ENCODE measurements at places on chromosomes 7 and 10.

- DNase-seq: no peak
Measured at GRCh38 chr10:89398003-89398749, 5.8 kb downstream of the IFIT1 start.

DNA sequence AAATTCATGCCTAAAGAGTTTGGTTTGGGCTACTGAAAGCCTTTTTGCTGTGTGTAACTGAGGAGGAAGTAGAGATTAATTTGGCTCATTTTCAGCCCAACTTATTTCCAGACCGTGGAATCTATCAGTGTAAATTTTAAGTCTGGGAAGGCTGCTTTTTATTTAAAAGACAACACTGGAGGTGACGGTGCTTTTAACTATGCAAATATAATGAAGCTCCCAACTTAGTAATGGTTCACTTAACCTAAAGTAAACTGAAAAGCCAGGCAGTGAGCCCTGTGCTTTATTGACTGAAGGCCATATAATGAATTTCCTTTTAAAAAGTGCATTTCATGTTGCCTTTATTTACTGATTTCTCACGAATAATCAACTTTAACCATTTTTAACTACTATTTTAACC, 127.2 kb downstream of the NPY start:
- DNase-seq: no peak

DNA sequence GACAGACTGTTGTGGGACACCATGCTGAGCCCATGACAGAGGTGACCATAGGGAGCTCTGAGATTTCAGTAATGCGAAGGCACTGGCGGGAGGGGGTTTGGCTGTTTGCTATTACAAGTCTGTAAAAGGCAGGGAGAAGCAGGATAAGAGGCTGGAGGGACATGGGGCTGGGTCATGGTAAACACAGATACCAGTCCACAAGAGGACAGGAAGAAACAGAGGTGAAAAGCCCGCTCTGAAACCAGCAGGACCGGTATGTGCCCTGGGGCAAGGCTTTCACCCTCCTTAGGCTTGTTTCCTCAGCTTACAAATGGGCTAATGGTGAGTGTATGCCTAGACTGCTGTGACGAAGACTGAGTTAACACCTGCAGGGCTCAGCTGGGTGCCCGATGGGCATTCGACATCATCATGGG, 34.1 kb downstream of the ANXA11 start:
- no peak for DNase-seq

DNA sequence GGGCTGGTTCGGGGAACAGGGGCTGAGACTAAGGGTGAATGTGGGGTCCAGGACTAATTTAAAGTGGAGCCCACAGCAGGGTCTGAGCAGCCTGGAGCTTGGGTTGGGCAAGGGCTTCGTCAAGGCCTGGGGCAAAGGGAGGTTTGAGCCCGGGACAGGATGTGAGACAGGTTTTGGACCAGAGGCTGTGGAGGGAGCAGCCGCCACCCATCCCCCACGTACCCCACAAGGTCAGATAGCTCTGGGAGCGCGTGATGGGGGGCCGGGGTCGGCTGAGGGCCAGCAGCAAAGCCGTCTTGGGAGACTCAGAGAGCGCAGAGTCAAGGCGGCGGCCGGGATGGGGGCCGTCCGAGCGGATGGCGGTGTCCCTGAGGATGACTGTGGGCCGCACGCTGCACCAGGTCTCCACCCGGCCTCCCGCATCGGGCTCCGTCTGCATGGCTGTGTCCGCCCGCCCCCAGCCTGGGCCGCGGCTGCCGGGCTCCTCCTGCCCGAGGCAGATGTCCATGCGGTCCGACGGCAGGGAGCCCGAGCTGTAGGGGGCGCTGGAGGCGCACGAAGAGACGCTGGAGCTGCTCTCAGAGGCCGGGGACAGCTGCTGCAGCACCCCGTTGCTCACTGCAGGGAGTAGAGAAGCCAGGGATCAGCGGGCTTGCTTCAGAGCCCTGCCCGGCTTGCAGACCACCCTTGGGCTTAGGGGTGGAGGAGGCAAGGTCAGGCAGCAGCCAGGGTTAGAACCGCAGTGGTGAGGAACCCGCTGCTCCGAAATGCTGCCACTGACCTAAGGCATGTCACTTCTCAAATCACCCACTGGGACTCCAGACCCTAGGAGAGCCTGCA, 12.1 kb downstream of the PDZD7 start:
- no peak for DNase-seq

DNA sequence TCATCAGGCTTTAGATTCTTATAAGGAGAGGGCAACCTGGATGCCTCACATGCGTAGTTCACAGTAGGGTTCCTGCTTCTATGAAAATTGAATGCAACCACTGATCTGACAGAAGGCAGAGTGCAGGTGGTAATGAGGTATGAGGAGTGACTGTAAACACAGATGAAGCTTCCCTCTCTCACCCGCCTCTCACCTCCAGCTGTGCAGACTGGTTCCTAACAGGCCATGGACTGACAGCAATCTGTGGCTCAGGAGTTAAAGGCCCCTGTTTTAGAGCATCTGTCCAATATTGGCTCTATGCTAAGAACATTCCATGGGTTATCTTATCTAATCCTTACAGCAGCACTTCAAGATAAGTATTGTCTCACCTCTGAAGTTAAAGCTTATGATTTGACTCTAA, 213.5 kb upstream of the NRP1 start:
- no peak for DNase-seq

DNA sequence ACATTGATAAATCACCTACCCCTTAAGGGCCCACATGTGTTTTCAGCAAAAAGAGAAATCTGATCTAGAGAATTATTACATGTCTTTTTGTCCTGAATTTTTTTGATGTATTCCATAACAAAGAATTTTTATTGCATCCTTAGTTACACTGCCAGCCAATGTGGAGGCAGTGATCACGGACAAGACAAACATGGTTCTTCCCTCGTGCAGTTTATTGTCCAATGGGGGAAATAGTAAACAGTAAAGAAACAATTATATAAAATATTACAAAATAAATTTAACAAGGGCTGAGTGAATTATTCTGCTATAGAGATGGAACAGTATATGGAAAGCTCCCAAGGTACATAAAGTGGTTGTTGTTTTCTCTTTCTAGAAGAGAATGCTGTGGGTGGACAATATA, 2.0 kb downstream of the STEAP2 start:
- DNase-seq: no peak

- DNase-seq: no peak
Measured at GRCh38 chr7:3370068-3370830, 69.2 kb downstream of the SDK1 start.

GRCh38 chr10:114363745-114364454, 40.4 kb downstream of the AFAP1L2 start:
- DNase-seq: no peak

DNA sequence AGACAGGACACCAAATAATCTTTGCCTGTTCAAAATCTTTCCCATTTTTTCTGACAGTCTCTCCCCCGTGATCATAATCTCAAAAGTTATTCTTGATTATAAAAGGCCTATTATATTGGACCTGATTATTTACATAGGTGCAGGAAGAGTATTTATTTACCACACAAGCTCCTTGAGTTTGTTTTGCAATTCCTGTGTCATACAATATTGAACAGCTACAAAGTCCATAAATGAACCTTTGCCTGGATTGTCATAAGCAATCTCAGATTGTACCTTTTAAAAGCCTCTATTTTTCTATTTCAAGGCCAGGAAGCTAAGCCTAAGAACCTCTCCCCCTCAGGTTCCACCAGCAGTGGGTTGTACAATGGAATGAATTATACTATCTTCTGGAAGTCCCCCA, 183.9 kb upstream of the MEOX2 start:
- DNase-seq: no peak

GRCh38 chr7:8581842-8582241, 148.4 kb downstream of the NXPH1 start:
- DNase-seq: no peak

GRCh38 chr10:93376372-93377293, 105.5 kb downstream of the MYOF start:
- no peak for DNase-seq

GRCh38 chr10:11877591-11877905, 54.4 kb downstream of the PROSER2 start:
- no peak for DNase-seq

GRCh38 chr10:15427843-15428414, 56.8 kb upstream of the FAM171A1 start:
- no peak for DNase-seq

DNA sequence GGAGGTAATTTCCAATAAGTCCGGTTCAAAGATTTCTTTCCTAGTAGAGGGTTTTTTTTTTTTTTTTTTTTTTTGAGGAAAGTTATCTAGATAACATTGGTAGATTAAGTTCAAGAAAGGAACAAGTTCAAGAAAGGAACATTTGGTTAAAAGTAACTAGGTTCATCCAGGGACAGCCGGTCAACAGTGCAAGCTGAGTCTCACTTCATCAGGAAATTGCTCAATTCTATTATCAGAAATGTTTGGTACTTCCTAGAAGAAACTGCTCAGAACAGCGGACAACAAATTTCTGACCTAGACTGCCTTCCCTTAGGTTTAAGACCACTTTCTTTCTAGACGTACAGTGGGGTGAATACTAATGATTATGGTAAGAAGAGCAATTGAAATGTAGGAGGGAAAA, 3.7 kb upstream of the IL2RA start:
- DNase-seq: no peak

DNA sequence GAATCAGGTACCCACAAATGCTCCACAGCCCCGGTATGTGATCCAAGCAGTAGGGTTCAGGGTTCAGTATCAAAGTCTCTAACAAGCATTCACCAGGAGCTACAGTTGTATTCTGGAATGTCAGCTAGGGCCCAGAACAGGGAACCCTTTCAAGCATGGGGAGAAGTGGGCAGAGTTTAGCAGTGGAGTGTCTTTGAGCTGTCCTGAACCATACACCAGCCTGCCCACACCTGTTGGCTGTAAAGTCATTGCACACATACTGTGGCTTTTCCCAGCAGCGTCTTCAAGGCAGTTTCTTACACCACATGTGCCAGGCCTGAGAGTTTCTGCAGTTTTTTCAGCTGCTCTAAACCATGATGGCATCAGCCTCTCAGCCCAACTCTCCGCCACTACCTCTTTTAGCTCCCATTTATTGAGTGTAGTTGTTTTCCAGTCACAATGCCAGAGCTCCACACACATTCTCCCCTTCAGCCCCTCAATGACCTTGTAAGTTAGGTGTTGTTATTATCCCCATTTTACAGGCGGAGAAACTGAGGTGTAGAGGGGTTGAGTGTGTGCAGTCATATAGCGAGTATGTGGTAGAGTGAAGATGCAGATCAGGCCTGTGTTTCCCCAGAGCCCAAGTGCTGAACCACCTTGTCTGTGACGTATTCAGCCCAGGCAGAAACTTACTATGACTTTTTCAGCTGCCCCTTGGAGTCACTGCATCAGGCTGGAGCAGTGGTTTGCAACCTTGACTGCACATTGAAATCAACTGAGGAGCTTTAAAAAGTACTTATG, 83.1 kb downstream of the CHN2 start:
- DNase-seq: no peak

GRCh38 chr7:141992156-141992555, 3.5 kb upstream of the MGAM start:
- no peak for DNase-seq

DNA sequence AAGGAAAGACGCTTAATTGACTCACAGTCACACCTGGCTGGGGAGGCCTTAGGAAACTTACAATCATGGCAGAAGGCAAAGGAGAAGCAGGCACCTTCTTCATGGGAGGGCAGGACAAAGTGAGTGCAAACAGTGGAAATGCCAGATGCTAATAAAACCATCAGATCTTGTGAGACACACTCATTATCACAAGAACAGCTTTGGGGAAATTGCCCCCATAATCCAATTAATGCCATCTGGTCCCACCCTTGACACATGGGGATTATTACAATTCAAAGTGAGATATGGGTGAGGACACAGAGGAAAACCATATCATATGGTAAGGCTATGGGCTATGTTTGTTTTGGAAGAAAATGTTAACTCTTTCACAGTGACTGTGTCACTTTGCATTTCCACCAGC, 1272.5 kb upstream of the CELF2 start:
- DNase-seq: no peak

DNA sequence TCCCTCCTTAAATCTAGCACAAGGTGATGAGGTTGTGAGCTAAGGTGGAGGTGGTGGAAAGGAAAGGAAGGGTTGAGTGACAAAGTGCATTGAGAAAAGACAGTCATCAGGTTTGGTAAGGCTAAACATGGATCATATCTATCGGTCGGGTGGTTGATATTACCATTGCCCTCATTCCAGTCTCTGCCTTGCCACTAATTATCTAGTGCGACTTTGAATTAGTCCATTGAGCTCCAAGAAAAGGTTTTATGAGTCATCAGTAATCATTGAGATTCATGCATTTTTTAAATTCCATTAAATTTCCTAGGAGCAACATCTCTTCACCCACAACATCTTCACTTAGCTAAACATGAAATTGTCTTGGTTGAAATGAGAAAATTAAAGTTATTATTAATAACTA, 68.9 kb upstream of the FRMD4A start:
- DNase-seq: no peak

DNA sequence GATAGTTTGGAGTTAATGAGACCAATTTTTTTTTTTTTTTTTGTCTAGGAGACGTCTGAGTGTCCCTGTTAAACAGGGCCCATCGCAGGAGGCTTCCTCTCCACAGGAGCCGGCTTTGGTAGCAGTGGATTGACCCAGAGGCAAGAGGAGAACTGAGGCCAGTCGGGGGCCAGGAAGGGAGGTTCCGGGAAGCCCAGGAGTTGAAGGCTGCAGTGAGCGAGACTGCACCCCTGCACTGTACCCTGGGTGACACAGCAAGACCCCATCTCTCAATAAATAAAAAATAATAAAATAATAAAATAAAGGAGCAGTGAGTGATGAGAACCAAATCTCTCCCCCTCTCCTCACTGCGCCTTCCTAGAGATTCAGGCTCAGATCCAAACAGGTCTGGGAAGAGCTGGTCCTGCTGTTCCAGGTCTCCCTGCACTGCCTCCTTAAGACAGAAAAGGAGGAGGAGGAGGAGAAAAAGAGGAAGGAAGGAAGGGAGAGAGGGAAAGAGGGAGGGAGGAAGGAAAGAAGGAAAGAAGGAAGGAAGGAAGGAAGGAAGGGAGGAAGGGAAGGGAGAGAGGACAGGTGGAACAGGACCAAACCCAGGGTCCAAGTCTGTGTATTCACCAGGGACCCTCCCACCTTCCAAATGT, 3.5 kb downstream of the MNX1 start:
- no peak for DNase-seq

GRCh38 chr10:125092564-125093031, 67.8 kb downstream of the CTBP2 start:
- no peak for DNase-seq

- DNase-seq: peak; percentile 23
Measured at GRCh38 chr7:1290026-1290678, 57.5 kb downstream of the UNCX start.

- peak; percentile 68 for DNase-seq
Measured at GRCh38 chr7:102425639-102426267, 7.6 kb upstream of the ORAI2 start.
